ENCODE measurements at places on chromosomes 16 and 17. TPM values are rescaled to one million over a fixed set of nuclear protein-coding genes. Genes with fewer than 3 reads are reported as not detected.

DNA sequence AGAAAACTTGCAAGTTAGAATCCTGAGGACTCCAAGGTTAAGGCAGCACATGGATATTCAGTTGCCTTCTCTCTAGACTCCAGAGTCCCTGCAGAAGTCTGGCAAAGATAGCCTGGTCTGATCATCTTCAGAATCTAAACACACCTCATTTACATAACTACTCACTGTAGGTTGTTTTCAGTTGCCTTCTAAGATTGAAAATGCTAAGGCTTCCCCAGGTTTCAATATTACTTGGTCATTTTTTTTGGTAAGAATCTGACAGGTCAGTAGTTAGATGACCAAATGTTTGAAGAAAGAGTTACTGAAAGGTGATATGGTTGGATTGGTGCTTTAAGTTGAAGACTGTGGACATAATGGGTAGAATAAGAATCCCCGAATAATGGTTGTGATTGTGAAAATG, 205.4 kb upstream of the KCNJ16 start:
- H3K27ac ChIP-seq, result no peak overlapping the region
- no peak overlapping the region for H3K4me3 ChIP-seq
- H3K36me3 ChIP-seq, result no peaks in the 10 kb centered on the region
- H3K27me3 ChIP-seq, result no peaks in the 10 kb centered on the region
- no peaks in the 10 kb centered on the region for H3K4me1 ChIP-seq

Gene DUSP14
- total RNA-seq, result 2.2 TPM

DNA sequence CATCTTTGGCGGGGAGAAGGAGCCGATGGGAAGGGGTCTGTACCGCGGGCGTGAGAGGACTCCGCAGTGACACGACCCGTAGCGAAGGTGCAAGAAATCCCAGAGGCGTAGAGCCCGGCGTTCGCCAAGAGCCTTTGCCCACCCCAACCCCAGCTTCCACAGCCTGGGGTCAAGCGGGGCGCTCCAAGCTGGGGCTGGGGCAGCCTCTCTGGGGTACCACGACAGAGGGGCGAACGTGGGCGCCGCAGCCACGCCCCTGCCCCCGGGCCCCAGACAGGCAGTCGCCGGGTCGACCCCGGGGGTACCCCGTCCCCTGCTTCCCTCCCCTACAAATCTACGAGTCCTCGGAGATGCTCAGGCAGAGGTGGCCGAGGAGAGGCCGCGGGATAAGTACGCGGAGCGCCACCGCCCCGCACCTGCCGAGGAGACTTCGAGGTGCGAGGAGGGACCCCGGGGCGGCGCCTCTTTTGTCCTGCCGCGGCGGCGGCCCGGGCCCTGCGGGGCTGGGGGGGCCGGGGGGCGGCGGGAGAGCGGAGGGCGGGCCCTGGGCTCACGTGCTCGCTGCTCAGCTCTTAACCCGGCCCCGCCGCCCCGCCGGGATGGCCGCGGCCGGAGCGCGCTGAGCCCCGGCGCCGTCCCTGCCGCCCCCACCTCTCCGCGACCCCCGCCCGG, at the start of gene ADAM11:
TSS of gene ADAM11 (plus strand) at position 575 of the 672 bp plus-strand sequence. CDS start 212 bp downstream, outside the sequence.
- no peaks in the 10 kb centered on the region for H3K36me3 ChIP-seq
- H3K4me1 ChIP-seq, result peaks cover 5% of the 10 kb centered on the region
- H3K4me3 ChIP-seq, result peak within 1 kb of the TSS; percentile 17
- no peak for DNase-seq

GRCh38 chr16:31141489-31142108, 6.1 kb upstream of the PRSS8 start:
- peak; percentile 57 for DNase-seq
- H3K36me3 ChIP-seq, result no peaks in the 10 kb centered on the region
- peaks cover 23% of the 10 kb centered on the region for H3K4me1 ChIP-seq
- no peak overlapping the region for H3K4me3 ChIP-seq

Gene PER1
- total RNA-seq, result 19.7 TPM

- no peaks in the 10 kb centered on the region for H3K36me3 ChIP-seq
- H3K27ac ChIP-seq, result no peak overlapping the region
- H3K4me1 ChIP-seq, result peaks cover 21% of the 10 kb centered on the region
- no peaks in the 10 kb centered on the region for H3K27me3 ChIP-seq
Observed at GRCh38 chr17:57422574-57423164, 166.3 kb downstream of the MSI2 start.

- H3K4me3 ChIP-seq, result peak overlapping the region; percentile 84
- no peaks in the 10 kb centered on the region for H3K36me3 ChIP-seq
- H3K27ac ChIP-seq, result peak overlapping the region; percentile 94
- no peaks in the 10 kb centered on the region for H3K27me3 ChIP-seq
Observed at GRCh38 chr16:30585022-30585399, 486 bp downstream of the ZNF785 start.

DNA sequence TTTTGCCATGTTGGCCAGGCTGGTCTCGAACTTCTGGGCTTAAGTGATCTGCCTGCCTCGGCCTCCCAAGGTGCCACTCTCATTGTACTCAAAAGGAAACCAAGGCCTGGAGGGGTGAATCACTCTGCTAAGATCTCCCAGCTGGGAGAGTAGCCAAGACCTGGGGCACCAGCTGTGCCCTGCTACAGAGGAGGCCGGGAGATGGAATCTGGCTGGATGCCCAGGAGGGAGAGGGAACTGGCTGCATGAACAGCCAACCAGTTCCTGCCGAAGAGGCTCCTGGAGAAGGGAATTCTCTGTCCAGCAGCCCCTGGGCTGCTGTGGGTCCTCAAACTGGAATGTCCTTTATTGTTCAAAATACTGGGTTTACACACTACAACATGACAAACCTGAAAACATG, 238.7 kb upstream of the CIBAR2 start:
- no peak overlapping the region for H3K4me3 ChIP-seq
- H3K27me3 ChIP-seq, result no peaks in the 10 kb centered on the region
- peak; percentile 95 for DNase-seq
- no peaks in the 10 kb centered on the region for H3K36me3 ChIP-seq

GRCh38 chr16:57788252-57788841, 13.9 kb downstream of the KIFC3 start:
- no peak overlapping the region for H3K27ac ChIP-seq
- H3K4me1 ChIP-seq, result no peaks in the 10 kb centered on the region
- H3K36me3 ChIP-seq, result no peaks in the 10 kb centered on the region
- no peaks in the 10 kb centered on the region for H3K27me3 ChIP-seq
- H3K4me3 ChIP-seq, result no peak overlapping the region
